CD4-positive, alpha-beta T cell treated with Interleukin-4 for 1 hour (primary cell): ENCODE measurements at places on chromosomes 1 and 21.

DNA sequence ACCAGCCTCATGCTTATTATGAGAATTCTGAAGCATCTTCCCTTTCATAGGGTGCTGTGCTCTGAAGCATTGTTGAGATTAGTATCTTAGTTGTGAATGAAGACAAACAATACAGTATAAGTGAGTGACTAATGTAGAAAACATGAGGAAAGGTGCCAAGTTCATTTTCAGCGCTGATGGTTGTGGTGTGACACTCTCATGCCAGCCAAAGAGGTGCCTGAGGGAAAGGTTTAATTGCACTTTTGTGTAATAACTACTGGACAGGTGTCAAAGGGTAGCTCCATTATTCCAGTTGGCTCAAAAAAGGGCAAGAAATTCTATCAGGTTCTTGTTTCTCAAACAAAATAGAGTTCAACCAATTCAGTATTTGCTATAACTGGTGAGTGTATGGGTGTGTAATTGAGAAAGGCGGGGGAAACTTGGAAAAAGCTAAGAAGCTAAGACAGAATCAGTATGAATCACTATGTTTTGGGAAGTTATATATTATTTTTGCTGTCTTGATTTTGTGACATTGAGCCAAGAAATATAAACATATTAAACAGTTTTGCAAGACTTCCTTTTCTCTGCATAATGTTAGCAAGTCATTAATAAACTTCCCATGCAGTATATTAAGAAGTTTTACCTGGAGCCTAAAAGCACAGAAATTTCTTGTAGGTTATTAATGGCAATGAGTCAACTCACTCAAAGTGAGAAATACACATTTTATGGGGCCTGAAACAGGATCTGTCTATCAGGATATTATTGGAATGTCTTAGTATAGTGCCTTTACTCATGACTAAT, 31.8 kb downstream of the KCNK2 start:
- DNase-seq: no peak

DNA sequence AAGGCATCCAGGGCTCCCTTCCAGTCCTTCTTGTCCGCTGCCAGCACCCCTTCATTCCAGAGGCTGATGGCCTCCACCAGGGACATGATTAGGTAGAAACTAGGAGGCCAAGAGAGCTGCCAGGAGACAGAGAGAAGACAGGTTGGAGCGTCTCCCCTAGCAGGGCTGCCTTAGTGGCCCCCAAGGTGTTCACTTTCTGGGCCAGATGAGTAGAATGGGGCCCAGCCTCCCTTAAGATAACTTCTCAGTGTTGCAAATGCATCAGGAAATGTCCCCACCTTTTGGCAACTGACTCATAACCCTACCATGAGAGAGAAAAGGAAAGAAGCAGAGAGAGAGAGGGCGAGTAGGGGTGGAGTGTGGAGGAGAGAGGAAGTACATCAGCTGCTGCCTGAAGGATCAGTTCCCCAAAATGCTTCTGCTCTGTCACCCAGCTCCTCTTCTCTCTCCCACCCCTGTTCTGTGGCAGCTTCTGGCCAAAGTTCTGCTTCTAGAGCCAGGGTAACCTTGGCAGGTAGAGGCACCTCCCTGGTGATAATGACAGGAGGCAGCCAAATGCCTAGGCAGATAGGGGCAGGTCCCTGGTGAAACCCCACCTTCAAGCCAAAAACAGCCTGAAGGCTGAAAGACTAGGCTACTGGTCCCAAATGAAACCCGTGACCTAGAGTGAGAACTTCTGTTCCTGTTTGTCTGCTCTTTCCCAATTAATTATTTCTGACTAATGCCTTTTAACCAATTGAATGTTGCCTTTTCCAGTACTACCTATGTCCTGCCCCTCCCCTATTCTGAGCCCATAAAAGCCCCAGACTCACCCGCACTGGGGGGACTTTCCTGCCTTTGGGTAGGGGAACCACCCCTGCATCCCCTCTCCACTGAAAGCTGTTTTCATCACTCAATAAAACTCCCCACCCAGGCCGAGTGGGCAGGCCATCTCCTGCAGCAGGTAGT, at the start of gene NCF2:
TSS of gene NCF2 (minus strand) at position 216 of the 948 bp plus-strand sequence. CDS start at position 86, 130 bp downstream.
- peak; percentile 83 for DNase-seq

DNA sequence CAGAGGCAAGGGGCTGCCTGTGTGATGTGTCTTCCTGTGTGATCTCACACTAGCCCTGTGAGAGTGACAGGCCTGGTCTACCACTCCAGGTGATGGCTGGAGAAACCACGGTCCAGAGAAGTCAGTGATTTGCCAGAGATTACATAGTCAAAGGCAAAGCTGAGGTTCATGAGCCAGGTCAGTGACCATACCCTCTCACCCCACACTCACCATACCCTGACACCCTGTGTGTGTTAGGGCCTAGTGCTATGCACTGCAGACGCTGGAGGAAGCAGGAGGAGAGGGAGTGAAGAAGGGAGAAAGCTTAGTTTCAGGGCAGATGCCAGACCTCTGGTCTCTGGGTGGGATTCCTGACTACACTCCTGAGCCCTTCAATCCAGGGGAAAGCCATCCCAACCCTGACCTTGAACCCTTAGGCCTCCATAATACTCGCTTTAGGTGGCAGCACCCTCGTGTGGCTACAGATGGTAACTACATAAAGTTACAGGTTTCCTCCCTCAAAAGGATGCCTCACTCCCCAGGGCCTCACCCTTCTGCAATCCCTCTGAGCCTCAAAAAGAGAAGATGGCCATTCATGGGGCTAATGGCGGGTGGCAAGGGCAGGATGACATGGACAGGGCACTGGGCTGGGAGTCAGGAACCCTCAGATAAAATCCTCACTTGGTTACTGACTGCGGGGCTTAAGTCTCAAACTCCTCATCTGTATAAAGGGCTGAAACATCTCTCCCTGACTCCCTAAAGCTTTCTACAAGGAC, 20.8 kb upstream of the SDC3 start:
- peak; percentile 48 for DNase-seq

- no peak for DNase-seq
Measured at GRCh38 chr1:208025031-208025430, 114.1 kb upstream of the CD34 start.

- DNase-seq: no peak
Measured at GRCh38 chr1:246641394-246641793, 75.1 kb downstream of the CNST start.

DNA sequence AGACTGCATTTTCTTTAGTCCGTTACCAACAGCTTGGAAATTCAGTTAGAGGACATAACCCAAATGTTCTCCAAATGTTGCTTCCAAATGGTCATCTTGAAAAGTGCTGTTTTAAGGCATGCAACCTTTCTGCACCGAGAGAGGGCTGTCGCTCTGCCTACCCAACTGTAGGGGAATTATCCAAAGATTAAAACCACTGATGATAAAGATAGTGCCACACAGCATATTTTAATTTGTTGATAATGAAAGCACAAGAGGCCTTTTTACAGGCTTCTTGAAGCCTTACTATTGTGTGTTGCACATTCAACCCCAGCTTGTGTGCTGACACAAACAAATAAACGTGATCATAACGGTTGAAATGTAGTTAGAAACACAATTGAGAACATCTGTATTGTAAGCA, 121.5 kb downstream of the LMO4 start:
- no peak for DNase-seq

- no peak for DNase-seq
Measured at GRCh38 chr1:238343852-238344251, 453.1 kb upstream of the ZP4 start.

- peak; percentile 51 for DNase-seq
Measured at GRCh38 chr1:169427081-169427641, at the start of gene CCDC181. Gene CCDC181 (minus strand): TSS chr1:169427474. CDS start chr1:169424927, 2,547 bp downstream.

DNA sequence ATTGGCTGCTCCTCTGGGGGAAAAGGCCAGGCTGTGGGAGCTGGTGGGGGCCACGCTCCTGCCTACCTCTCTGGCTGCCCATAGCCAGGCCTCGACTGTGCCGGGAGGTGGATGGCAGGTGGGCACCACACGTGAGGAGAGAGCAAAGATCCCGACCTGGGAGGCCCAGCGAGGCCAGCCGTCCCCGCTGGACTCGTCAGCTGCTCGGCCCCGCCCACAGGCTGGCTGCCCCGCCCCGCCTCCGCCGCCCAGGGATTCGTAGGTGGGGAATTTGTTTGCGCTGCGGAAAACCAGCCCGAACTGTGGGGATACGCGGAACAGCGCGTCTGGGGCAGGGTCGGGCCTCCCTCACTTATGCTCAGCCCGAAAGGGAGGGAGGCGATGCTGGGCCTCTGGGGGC, 31.7 kb downstream of the TP73 start:
- no peak for DNase-seq
